ENCODE measurements at places on chromosomes 6 and 20. TPM values are rescaled to one million over a fixed set of nuclear protein-coding genes. Genes with fewer than 3 reads are reported as not detected.

Gene TGM3
- total RNA-seq, result not detected

Gene RHAG
- not detected for total RNA-seq

Gene OPN5
- total RNA-seq, result not detected

Gene HEY2
- 5.1 TPM for total RNA-seq

Gene DOK5
- total RNA-seq, result 4.8 TPM

Gene CDKAL1
- 24.7 TPM for total RNA-seq

Gene GLP1R
- 0.15 TPM for total RNA-seq

Gene MCHR2
- not detected for total RNA-seq

Gene FILIP1
- 9.3 TPM for total RNA-seq

Gene OGFR
- 67.1 TPM for total RNA-seq

Gene NRSN1
- total RNA-seq, result not detected

Gene NT5E
- 138 TPM for total RNA-seq

Gene TREM1
- 4.5 TPM for total RNA-seq

Gene ADGRB3
- total RNA-seq, result 1.8 TPM

Gene MUCL3
- total RNA-seq, result not detected

Gene RIPOR2
- 9.5 TPM for total RNA-seq

Gene TGM6
- not detected for total RNA-seq

Gene DEFB124
- not detected for total RNA-seq

Gene LHFPL5
- not detected for total RNA-seq

Gene SDC4
- total RNA-seq, result 61.3 TPM

Gene CST4
- total RNA-seq, result 0.89 TPM

Gene HLA-DQA2
- total RNA-seq, result 0.94 TPM

Gene PCSK2
- total RNA-seq, result 43.2 TPM

Gene RBM12
- total RNA-seq, result 36.8 TPM

All from thyroid gland (tissue), 4 donors.